Foreskin fibroblast (primary cell): ENCODE measurements at places on chromosomes 12 and 14.

- DNase-seq: peak; percentile 1
Observed at GRCh38 chr12:75086091-75087038, 123.3 kb downstream of the KCNC2 start.

DNA sequence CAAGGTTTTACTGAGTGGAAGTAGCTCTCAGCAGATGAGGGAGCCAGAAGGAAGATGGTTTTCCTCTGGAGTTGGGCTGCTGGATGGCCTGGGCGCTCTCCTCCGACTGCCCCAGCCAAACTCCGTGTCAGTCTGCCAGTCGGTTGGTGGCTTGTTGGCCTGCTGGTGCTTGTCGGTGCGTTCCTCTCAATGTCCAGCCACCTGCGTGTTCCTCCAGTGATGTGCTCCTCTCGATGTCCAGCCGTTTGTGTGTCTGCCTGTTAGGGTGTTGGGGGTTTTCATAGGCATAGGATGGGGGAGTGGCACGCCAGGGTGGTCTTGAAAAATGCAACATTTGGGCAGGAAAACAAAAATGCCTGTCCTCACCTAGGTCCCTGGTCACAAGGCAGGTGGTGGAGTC, 37.0 kb upstream of the LDHB start:
- DNase-seq: no peak

GRCh38 chr12:7131502-7131866, 1.3 kb downstream of the CLSTN3 start:
- DNase-seq: no peak

DNA sequence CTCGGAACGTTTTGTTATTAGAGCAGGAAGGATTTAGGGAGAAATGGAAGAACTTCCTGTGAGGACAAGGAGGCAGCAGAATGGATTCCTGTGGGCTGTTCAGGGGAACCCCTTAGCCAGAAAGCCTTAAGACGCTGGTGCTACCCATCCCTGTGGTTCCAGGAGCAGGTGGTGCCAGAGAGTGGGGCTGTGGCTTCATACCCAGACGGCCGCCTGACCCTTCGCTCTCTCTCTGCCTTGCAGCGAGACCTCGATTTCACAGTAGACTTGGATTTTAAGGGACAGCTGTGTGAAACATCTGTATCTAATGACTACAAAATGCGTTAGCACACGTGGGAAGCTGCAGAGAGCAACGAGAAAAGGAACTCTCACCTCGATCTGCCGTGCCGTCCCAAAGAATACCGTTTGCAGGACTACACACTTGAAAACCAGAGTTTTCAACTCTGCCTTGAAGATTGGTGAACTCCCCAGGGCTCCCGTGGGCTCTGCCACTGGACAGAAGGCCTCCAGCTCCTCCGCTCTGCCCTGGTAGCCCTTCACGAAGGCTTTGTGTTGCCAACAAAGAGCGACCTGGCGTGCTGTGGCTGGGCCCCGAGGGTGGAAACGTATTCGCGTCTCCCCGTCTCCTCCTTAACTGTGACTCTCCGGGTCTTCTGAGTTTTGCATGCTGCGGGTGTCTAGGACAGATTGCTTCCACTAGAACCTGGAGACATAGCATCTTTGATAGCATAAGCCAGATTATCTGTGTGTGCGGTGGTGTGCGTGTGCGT, 102.0 kb downstream of the PRMT8 start:
- DNase-seq: no peak

GRCh38 chr12:32248441-32249140, 141.9 kb downstream of the BICD1 start:
- DNase-seq: peak; percentile 52

DNA sequence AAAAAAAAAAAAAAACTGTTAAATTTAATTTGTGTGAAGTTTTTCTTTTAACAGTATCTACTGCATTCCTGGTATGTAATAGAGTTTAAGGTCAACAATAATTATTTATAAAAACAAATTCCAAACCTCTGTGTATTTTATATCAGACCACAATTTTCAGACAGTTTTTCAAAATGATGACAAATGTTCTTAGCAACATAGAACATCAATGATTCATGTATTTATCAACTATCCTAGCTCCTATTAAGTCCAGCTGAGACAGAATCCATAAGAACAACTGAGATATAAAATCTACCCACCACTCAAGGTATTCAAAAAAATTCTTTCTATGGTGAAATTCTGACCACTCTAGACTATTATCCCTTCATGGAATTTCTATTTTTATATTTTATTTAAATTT, 144.5 kb downstream of the EPS8 start:
- no peak for DNase-seq

GRCh38 chr12:93149229-93149628, 220.1 kb upstream of the EEA1 start:
- no peak for DNase-seq

GRCh38 chr12:13004986-13005385, 4.9 kb upstream of the HEBP1 start:
- DNase-seq: no peak

GRCh38 chr12:104627231-104627989, 170.7 kb downstream of the CHST11 start:
- no peak for DNase-seq

DNA sequence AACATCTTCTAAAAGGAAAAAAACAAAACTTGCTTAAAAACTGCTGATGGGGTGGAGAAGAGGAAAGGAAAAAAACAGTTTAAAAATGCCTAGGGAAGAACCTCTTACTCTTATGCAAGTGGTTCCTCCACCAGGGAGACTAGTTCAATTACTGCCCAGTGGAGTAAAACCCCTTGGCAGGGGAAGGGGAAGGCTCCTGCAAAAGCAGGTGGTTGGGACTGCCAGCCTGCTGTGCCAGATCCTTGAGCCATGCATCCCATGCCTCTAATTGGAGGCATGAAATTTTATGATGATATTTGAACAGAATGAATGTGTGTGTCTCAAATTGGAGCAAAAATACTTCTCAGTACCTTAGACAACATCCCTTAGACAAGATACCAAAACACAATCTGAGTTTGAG, 118.8 kb downstream of the FSCB start:
- no peak for DNase-seq

GRCh38 chr14:60756847-60757246, 22.3 kb downstream of the MNAT1 start:
- peak; percentile 38 for DNase-seq

GRCh38 chr12:132422381-132423043, 67.4 kb upstream of the FBRSL1 start:
- peak; percentile 30 for DNase-seq

GRCh38 chr14:90520326-90520725, 123.5 kb downstream of the CALM1 start:
- DNase-seq: no peak

- DNase-seq: no peak
Observed at GRCh38 chr14:69916396-69916795, 37.2 kb downstream of the SMOC1 start.

GRCh38 chr14:54002653-54003052, 46.0 kb upstream of the BMP4 start:
- peak; percentile 88 for DNase-seq

DNA sequence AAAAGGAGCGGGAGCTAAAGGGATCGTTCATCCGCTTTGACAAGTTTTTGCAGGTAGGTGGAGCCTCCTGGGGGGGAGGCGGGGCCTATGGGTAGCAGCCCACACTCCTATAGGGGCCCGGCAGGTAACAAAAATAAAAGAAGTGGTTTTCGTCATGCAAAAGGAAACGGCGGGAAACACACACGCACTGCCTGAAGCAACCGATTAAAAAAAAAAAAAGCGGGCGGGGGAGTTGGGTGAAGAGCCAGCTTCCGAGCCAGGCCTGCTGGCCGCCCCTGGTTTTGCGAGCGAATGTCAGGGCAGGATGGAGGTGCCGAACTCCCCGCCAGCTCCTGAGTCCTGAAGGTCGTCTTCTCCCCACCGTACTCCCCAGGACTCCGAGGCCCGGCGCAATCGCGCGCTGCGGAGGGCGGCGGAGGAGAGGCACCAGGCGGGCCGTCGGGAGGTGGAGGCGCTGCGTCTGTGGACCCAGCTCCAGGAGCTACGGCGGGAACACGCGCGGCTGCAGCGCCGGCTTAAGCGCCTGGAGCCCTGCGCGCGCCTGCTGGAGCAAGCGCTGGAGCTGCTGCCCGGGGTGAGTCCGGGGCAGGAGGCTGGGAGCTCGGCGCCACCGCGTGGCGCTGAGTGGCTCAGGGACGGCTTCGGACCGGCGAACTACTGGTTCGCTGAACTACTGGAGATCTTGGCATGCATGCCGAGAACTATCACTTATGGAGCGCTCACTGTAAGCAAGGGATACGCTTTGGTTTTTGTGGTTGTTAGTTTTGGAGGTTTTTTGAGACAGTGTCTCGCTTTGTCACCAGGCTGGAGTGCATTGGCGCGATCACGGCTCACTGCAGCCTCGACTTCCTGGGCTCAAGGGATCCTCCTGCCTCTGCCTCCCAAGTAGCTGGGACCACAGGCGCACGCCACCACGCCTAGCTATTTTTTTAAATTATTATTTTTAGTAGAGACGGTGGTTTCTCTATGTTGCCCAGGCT, 3.6 kb downstream of the CFAP73 start:
- DNase-seq: peak; percentile 92

GRCh38 chr14:68747393-68747792, 45.5 kb downstream of the ZFP36L1 start:
- no peak for DNase-seq

DNA sequence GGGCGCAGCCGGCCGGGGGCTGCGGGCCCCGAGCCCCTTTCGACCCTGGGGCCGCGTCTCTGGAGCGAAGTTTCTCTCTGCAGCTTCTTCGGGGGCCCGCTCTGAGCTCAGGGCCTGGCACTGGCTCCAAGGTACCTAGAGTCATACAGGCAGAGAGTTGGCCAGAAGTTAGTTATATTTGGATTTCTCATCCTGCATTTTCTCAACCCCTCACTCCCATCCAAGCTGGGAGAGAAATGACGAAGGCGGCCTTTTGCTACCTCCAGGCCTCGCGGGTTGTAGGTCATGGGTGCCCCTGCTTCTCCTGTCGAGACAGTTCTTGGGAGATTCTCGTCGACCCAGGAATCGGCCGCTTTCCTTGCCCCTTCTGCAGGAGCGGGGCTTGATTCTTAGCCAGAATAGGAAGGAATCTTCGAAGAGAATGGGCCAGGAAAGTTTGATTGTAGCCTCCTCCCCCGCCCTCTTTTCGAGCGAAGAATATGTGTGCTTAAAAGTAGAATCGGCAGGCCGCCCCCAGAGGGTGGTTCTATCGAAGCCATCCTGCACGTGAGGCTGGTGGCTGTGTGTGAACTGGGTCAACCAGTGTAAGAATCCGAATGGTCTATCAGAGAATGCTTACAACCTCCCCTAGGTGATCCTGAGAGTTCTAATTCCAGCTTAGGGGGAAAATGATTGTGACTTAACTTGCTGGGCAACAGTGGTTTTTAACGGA, 785 bp downstream of the MLEC start:
- peak; percentile 68 for DNase-seq

DNA sequence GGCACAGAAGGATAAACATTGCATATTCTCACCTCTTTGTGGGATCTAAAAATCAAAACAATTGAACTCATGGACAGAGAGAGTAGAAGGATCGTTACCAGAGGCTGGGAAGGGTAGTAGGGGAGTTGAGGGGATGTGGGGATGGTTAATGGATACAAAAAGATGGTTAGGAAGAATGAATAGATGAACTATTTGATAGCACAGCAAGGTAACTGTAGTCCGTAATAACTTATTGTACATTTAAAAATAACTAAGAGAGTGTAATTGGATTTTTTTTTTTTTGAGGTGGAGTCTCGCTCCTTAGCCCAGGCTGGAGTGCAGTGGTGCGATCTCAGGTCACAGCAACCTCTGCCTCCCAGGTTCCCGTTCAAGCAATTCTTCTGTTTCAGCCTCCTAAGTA, 52.0 kb downstream of the NUBPL start:
- DNase-seq: no peak

- no peak for DNase-seq
Observed at GRCh38 chr12:11795913-11796459, 146.5 kb downstream of the ETV6 start.

DNA sequence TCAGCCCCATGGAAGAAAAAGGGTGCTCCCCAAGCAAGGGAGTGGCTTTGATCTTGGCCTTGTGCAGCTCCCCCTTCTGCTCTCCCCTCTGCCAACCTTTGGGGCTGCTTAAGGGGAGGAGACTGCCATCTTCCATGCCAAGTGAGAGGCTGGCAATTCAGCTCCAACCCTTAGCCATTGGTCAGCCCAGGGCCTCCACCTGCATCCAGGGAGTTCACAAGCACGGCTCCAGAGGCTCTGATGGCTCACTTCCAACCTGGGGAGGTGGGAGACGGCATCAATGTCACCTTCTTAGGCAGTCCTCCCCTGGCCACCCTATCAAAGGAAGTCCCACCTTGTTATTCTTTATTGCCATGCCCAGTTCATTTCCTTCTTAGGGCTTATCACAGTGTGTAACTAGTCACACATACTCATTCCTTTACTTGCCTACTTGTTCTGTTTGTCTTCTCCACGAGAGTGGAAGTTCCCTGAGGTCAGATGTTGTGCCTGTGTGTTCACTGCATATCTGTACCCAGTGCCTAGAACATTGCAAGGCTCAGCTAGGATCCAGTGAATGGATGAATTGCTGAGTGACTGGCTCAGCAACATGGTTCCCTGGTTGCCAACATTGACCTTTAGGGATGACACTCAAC, 5.0 kb downstream of the HDAC7 start:
- no peak for DNase-seq

- no peak for DNase-seq
Observed at GRCh38 chr12:79933043-79933442, 1.9 kb downstream of the PPP1R12A start.

DNA sequence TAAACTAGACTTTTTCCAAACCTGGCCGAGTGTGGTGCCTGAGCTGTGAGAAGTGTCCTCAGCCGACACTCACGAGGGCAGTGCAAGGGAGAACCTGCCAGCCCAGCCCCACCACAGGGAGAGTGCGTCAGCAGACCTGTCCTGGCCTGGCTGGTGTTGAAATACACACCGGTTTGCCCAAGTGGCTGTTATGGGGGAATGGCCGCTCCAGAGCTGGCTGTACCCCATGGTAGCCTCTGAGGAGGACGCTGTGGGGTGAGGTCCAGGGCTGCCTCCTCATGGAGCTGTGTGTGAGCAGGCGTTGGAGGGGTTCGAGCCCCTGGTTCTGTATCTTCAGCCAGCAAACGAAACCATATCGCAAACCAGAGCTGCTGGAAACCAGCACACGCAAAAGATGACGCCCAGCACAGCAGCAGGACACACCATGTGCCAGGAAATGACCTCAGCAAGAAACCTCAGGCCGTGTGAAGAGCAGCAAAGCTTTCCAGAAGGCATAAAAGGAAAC, 9.4 kb downstream of the ANKRD9 start:
- DNase-seq: peak; percentile 80

DNA sequence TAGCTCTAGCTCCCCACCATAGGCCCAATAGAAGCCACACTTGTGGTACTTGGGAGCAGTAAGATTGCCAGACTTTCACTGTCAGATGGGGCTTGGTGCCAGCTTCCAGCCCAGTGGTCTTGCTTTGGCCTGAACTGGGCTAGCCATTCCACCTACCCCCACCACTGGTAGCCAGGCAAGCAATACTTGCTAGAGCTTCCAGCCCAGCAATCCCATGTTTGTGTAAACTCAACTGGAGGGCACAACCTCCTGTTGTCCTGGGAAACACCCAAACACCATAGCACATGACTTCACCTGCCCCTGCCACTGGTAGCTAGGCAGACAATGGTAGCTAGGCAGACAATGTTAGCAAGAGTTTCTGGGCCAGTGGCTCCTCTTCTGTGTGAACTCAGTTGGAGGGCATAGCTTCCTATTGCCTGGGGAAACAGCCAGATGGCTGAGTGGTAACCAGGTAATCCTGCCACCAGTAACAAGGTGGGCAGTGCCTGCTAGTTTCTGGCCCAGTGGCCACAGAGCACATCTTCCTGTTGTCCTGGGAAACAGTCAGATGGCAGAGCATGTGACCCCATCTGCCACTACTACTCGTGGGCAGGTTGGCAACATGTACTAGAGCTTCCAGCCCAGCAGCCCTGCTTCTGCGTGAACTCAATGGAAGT, 5.6 kb upstream of the OR6C76 start:
- no peak for DNase-seq
